NCI-H1694 (cell line): ENCODE measurements at places on chromosomes 2 and 18.
A peak's percentile ranks its signal among the peaks of the same experiment; 100 is the strongest.

GRCh38 chr2:121015971-121016485 lies 269.0 kb downstream of the TFCP2L1 start:
- DNase-seq, result no peak

DNA sequence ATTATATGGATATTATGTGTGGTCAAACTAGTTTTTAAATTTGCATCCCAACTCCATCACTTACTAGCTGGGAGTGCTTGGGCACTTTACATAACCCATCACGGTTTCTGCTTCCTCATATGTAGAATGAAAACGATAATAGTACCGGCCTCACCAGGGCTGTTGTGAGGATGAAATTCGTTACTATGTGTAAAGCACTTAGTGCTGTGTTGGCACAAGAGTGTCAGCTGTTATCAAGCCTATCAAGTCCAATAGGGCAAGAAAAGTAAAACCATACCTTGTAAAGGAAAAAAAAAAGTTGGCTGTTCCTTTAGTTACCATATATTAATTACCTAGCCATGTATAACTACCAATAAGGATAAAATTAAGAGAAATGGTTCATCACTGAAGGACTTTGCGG lies 65.4 kb downstream of the TET3 start:
- DNase-seq, result no peak

DNA sequence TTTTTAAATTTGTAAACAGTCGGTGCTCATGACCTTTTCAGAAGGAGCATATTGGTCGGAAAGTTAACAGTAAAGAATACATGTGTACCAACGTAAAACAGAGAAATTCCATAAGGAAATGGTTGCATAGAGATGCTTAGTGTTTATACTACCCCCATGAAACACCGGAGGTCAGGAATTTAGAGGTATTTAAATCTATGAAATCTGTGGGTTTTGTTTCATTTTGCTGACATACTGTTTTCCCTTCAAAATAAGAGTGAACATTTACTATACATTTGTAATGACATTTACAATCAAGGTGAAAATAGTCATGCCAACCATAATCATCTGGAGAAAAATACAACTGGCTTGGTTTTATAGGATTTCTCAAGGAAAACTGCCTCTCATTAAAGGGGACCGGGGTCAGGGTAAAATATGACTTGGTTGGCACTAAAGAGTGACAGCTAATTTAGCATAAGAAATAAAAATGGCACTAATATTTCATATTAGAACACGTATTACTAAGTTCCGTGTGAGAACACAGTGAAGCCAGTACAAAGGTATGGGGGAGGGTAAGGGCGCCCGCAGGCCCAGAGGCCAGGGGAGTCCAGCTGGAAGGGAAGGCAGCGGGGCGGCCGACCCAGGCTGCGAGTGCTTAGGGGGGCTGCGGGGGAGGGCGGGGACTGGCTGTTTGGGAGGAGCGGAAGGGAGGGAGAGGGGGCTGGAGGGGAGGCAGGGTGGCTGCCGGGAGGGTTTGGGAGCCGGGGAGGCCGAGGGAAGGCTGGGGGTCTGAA lies 1.1 kb upstream of the RNU4ATAC start:
- peak; percentile 6 for DNase-seq

- no peak for DNase-seq
These were observed 56.6 kb upstream of the PPM1B start for GRCh38 chr2:44112096-44112495.

GRCh38 chr2:193687195-193687594 lies 1492.5 kb upstream of the TMEFF2 start:
- no peak for DNase-seq

DNA sequence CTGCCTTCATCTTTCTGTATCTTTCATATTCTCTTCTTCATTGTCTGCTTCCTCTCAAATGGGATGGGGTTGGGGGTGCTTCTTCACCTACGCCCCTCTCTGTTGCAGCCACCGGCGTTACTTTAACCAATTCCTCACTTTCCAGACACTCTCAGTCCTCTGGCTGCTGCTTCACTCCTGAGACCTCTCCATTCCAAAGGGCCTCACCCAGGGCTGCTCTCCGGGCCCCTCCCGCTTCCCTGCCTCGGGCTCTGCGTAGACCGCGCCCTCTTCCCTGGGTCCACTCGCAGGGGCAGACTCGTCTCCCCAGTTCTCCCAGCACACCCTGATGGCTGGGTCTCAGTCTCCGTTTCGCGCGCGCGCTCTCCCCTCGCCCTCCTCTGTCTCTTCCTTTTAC lies 926 bp downstream of the SERPINB8 start:
- DNase-seq, result no peak

DNA sequence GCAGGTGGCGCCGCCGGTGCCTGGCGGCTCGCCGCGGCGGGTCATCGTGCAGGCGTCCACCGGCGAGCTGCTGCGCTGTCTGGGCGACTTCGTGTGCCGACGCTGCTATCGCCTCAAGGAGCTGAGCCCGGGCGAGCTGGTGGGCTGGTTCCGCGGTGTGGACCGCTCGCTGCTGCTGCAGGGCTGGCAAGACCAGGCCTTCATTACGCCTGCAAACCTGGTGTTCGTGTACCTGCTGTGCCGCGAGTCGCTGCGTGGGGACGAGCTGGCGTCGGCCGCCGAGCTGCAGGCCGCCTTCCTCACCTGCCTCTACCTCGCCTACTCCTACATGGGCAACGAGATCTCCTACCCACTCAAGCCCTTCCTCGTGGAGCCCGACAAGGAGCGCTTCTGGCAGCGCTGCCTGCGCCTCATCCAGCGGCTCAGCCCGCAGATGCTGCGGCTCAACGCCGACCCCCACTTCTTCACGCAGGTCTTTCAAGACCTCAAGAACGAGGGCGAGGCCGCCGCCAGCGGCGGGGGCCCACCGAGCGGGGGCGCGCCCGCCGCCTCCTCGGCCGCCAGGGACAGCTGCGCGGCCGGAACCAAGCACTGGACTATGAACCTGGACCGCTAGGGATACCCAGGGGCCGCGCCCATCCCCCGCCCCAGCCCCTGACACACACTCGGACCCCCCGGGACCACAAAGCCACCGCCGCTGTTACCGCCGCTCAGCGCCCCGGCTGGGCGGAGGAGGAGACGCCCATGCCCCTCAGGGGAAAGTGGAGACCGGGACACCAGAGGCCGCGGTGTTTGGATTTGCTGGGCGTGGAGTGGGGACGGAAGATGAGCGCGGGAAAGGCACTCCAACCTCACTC lies 1.1 kb downstream of the CDK5R2 start:
- DNase-seq, result no peak

DNA sequence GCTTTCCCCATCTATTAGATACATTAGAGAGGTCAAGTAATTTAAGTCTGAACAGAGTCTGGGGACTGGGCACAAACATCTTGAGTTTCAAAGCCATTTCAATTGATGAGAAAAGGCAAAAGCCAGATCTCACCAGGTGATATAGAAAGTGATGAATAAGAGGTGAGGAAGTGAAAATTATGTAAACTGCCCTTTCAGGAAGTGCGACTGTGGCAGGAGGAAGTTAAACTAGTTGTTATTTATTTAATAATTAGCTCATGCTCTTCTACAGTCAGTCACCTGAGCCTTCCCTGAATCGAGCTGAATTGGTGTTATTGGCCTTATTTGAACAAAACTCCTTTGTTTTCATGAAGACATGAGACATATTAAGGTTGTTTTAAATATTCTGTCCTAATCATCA lies 115.1 kb downstream of the CDH20 start:
- DNase-seq, result no peak

GRCh38 chr2:199467066-199467822 lies 9.5 kb upstream of the SATB2 start:
- DNase-seq, result no peak

DNA sequence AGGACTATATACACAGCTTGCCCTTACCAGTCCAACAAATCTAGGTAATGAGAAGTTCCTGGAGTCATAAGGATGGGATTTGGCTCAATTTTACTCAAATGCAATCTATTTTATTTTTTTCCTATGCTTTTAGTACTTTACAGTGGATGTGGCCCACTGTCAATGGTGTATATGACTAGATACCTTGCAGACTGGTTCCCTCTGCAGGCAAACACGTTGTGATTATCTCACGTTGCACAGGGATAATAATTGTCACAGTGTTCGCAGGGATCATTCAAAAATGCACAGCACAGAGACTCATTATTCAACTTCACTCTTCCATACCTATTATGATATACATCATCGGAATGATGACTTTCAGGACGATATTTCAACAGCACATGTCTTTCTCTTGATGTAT lies 359.7 kb downstream of the MBD2 start:
- DNase-seq, result no peak

GRCh38 chr18:12102136-12102842 lies 8.6 kb downstream of the ANKRD62 start:
- DNase-seq, result no peak

GRCh38 chr2:160621748-160622147 lies 128.1 kb upstream of the RBMS1 start:
- DNase-seq, result no peak

DNA sequence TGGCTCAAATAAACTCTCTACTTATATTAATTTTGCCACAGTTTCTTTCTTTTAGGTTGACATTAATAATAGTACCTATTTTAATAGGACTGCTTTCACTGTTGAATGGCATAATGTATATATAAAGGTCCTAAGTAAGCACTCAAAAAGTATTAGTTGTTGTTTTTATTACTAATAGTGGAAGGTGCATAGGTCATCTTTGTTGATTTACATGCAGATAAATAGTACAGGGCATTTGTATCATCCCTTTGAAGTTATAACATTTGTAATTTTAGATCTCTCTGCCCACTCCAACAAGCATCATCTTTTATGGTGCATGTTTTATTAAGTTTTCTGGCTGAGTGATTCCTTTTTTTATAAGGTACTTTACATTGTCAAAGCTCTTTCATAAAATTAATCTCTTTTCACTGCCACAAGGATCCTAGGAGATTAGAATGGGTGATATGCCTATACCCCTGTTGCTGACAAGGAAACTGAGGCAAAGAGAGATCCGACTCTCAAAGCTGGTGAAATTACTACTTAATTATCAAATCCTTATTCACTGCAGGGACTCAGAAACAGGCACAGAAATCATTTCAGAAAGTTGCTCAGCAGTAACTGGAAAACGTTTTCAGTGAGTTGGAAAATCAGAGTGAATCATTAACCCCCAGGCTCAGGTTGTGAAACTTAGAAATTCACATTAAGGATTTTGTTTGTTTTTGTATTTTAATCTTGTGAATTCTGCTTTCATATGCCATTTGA lies 299.6 kb downstream of the AGPS start:
- DNase-seq, result no peak

GRCh38 chr2:206274434-206275311 lies at the start of gene ZDBF2:
ZDBF2 (plus strand) TSS chr2:206274663; CDS start chr2:206281850, 7,187 bp downstream.
- no peak for DNase-seq

- DNase-seq, result no peak
These were observed 28.1 kb downstream of the ARHGAP25 start for GRCh38 chr2:68762665-68763064.

DNA sequence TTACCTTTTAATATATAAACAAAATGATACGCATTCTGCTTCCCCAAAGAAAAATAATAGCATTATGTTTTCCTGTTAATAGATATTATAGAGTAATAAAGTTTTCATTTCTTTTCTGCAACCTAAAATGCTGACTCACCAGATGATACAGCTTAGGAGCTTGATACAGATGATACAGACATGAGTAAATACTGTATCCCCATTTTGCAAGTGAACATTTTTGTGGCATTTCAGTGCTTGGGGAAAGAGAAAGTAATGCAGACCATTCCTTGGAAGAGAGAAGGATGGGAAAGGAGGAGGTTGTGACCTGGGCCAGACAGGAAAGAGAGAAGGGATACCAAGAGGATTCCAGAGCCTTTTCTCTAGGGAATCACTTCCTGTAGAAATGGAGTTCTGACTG lies 97.5 kb upstream of the FSHR start:
- DNase-seq, result no peak

- DNase-seq, result no peak
These were observed 113.9 kb downstream of the MYO5B start for GRCh38 chr18:50080932-50081560.

- no peak for DNase-seq
These were observed 2.5 kb upstream of the SP140L start for GRCh38 chr2:230324503-230324902.

- DNase-seq, result no peak
These were observed 4.6 kb upstream of the ADD2 start for GRCh38 chr2:70772486-70773155.

DNA sequence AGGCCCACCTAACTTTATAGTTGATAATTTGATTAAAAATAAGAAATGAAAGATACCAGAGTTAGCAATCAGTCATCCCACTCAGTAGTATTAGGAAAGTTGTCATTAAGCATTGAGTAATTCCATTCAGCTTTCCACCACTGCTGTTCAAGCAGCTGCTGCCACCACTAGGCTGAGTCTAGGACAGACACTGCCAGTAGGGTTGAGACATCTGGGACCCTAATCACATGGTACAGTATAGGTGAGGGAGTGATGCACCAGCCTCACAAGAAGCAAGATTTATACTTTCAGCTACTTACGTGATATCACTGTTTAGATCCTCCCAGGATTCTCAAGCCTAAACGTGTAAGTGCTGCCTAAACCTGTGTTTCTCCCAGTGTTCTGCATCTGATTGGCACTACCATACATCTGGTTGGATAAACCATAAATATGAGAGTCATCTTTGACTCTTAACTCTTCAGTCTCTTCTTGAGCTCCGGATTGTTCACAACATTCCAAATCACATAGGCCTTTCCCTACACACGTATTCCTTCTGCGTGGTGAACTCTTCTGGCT lies 3.2 kb downstream of the UBXN4 start:
- peak; percentile 60 for DNase-seq

GRCh38 chr2:215895330-215895729 lies 118.0 kb downstream of the MREG start:
- DNase-seq, result no peak

- DNase-seq, result no peak
These were observed 60.0 kb downstream of the CAPN13 start for GRCh38 chr2:30747206-30747605.

GRCh38 chr2:100802066-100802465 lies 17.9 kb upstream of the NPAS2 start:
- DNase-seq, result no peak

GRCh38 chr2:32671885-32672533 lies 44.2 kb downstream of the TTC27 start:
- no peak for DNase-seq

GRCh38 chr2:129237966-129238725 lies 741.3 kb upstream of the RAB6C start:
- no peak for DNase-seq

DNA sequence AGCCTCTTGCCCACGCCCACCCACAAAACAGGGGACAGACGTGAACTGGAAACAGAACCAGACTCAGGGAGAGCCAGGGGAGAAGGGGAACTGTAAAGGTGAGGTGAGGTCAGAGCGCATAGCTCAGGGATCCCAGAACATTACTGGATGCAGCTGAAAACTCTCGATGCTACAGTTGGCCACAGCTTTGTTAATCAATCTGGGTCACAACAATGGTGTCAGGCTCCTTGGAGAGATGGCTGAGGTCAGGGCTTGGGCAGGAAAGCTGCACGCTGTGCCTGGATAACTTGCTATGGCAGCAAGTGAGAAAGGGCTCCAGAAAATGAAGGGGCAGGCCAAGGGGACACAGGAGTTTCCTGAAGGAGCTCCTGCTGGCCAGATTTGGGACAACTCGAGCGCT lies 263.3 kb downstream of the TFCP2L1 start:
- no peak for DNase-seq

- DNase-seq, result no peak
These were observed 72.4 kb downstream of the MBP start for GRCh38 chr18:77060151-77060550.
